ENCODE measurements at places on chromosomes 7 and 10. TPM values are rescaled to one million over a fixed set of nuclear protein-coding genes. Genes with fewer than 3 reads are reported as not detected.

DNA sequence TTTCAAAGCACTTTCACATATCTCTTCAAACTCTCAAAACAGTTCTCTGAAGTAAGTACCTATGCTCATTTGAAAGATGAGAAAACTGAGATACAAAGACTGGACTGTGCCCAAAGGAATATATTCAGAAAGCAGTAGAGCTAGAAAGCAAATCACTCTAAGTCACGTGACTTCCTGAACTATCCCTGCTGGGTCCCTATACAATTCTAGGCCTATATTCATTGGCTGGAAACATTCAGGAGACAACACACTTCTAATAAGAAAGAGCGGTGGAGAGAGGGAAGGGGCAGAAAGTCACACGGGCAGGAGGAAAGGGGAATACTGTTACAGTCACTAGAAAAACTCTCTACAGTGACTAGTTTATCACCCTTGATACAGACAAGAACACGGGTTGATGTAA, 140.0 kb downstream of the CHCHD3 start:
- DNase-seq: no peak

DNA sequence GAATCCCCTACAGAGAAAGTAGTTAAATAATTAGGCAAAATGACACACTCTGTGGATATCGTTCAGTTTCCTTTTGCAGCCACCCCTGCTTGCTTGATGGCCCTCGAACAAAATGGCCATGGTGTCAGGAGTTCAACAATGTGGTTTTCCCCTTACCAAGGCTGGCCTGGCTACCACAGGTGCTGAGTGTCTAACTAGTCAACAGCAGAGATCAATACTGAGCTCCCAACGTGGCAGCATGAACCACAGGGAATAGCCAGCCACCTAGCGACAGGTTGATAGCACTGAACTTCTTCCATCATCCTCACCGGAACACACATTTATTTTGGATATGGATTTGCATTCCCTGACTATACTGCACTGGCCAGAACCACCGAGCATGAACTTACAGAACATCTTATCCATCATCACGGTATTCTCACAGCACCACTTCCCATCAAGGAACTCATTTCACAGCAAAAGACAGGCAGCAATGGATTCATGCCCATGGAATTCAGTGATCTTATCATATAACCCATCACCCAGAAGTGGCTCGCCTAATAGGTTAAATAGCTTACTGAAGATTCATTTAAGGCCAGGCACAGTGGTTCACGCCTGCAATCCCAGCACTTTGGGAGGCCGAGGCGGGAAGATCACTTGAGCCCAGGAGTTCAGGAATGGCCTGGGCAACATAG, 6.3 kb downstream of the C10orf67 start:
- DNase-seq: no peak

Gene ELN
- total RNA-seq: 96.2 TPM

GRCh38 chr7:122546496-122546895, 152.4 kb downstream of the RNF133 start:
- DNase-seq: no peak

DNA sequence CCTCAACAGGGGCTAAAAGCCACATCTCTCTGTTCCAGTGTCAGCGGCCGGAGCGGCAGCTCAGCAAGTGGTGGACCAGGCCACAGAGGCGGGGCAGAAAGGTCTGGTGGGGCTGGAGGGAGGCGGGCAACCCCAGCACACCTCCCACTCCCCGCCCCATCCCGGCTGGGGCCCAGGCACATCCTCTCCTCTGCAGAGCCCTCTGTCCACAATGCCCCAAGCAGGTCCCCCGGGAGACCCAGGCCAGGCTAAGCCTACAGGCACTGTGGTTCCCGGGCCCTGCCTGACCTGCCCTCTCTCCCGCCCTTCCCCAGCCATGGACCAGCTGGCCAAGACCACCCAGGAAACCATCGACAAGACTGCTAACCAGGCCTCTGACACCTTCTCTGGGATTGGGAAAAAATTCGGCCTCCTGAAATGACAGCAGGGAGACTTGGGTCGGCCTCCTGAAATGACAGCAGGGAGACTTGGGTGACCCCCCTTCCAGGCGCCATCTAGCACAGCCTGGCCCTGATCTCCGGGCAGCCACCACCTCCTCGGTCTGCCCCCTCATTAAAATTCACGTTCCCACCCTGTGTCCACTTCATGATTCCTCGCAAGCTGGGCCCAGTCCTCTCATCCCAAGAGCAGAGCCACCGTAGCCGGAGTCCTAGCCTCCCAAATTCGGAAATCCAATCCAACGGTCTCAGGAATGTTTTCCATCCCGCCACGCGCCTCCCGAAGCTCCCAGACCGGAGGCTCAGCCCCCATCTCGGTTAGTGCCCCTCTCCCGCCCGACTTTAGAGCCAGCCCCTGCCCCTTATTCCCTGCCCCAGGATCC, 2.1 kb downstream of the ADIRF start:
- peak; percentile 89 for DNase-seq

Gene TRPV5
- total RNA-seq: not detected

Gene FGL2
- total RNA-seq: 15.7 TPM

Data from lower leg skin (tissue), 4 donors.